ENCODE measurements at places on chromosomes 1 and 21. TPM values are rescaled to one million over a fixed set of nuclear protein-coding genes. Genes with fewer than 3 reads are reported as not detected.

DNA sequence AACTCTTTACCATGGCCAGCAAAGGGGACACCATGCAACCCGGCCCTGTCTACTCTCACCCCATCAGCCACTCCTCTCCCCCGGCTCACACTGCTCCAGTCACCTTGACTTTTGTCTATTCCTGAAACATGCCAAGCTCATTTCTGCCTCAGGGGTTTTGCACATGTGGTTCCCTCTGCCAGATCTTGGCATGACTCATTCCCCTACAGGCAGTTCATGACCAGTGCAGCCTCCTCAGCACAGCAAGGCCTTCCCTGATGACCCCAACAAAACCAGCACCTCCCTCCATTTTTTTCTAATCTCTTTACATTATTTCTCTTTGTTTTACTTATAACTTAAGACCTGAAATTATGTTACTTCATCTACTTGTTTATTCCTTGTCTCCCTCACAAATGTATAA, 58.6 kb upstream of the GJB5 start:
- no peak for DNase-seq

DNA sequence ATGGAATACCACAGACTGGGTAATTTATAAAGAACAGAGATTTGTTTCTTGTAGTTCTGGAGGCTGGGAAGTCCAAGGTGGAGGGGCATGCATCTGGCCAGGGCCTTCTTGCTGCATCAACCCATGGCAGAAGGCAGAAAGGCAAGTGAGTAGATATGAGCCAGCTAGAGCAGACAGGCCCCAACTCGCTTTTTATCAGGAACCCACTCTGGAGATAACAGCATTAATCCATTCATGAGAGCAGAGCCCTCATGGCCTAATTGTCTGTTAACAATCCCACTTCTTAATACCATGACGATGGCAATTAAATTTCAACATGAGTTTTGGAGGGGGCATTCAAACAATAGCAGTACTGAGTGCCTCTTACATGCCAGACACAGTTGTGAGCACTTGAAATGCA, 87.2 kb upstream of the SOX13 start:
- no peak for DNase-seq

DNA sequence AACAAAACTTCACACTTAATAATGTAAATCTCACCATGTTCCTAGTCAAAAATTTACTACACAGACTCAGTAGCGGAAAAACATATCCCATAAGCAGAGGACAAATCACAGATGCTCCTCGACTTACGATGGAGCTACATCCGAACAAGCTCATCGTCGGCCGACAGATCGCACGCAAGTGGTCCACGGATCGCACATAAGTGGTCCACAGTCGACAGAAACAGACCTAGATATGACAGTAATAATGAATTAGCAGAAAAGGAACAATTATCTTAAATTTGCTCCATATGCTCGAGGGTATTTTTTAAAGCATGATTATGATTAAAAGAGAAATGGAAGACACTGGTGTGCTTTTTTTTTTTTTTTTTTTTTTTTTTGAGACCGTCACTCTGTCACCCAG, 36.3 kb downstream of the WDR4 start:
- no peak for DNase-seq

DNA sequence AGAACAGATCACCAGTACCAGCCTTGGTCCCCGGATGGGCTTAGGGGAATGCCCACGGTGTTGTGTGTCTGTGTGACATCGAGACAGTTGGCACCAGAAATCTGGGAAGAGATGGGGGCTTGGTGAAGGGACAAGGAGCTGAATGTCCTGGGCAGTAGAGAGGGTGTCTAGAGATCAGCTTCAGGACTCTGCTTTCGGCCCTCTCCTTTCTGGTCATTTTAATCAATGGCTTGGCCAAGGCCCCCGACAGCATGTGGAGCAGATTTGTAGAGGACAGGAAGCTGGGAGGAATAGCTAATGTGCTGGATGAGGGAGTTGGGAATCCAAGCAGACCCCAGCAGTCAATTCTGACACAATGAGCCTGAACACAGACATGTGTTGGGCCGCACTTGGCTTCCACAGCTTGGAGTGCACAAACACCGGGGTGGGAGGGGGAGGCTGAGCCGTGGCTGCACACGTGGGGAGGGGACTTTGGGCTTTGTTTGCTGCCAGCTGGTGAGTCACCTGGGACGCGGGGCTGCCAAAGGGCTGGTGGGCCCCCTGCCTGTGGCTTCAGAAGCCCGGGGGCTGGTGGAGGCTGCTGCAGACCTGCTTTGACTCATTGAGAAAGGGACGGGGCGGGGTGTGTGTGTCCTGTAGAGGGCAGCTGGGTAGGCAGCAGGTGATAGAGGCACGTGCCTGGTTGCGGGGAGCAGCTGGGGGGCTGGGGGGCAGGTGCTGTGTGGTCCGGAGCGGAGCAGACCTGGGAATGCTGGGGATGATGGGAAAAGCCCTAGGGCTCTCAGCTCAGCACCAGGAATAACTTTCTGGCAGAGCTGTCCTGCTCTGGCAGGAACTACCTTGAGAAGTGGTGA, 20.9 kb downstream of the SLC1A7 start:
- no peak for DNase-seq

Gene RYR2
- 0.05 TPM for total RNA-seq

Gene S100A2
- not detected for total RNA-seq

Gene APH1A
- 63.8 TPM for total RNA-seq

Gene DCAF6
- 374 TPM for total RNA-seq

Gene RBP7
- 14.2 TPM for total RNA-seq
